ENCODE measurements at places on chromosomes 1 and 21. TPM values are rescaled to one million over a fixed set of nuclear protein-coding genes. Genes with fewer than 3 reads are reported as not detected.

- no peak for DNase-seq
These were observed 4.0 kb downstream of the SHISAL2A start for GRCh38 chr1:52636721-52637695.

- no peak for DNase-seq
These were observed 715.7 kb upstream of the ZP4 start for GRCh38 chr1:238606457-238606856.

RCC1 gene
- polyA plus RNA-seq: 28.7 TPM

DNA sequence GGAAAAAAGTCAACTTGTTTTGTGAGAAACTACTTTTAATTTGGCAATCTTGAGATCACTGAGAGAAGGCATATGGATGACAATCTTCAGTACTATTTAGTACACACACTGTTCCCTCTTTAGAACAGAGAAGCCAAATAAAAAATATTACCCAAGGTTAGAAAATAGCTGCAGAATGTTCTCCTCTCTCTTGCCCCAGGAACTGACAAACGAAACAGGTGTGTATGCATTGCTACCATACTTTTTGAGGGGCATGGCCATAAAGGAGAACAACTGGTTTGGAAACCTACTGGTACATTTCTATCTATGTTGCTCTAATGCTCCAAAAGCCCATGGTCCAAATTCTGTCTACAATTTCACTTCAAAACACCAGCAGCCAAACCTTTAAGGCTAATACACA, 5.7 kb downstream of the TOR1AIP2 start:
- no peak for DNase-seq

DNA sequence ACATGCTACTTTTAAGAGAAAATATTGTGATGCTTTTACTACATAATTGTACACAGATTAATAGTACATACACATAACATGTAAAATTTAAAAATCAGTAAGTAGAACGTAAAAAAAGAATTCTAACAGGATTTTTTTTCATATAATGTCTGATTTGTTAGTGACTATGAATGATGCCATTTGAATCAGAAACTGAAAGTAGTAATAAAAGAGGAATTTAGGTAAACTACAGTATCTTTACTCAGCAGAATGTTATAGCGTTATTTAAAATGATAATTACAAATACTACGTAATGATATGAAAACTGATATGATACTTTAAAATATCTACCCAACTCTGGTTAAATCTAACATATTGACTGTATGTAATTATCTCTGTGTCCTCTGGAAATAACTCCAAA, 116.1 kb downstream of the DENND1B start:
- no peak for DNase-seq

Measured in endothelial cell of umbilical vein (primary cell).